BJ (cell line): ENCODE measurements at places on chromosomes 2 and 18.

DNA sequence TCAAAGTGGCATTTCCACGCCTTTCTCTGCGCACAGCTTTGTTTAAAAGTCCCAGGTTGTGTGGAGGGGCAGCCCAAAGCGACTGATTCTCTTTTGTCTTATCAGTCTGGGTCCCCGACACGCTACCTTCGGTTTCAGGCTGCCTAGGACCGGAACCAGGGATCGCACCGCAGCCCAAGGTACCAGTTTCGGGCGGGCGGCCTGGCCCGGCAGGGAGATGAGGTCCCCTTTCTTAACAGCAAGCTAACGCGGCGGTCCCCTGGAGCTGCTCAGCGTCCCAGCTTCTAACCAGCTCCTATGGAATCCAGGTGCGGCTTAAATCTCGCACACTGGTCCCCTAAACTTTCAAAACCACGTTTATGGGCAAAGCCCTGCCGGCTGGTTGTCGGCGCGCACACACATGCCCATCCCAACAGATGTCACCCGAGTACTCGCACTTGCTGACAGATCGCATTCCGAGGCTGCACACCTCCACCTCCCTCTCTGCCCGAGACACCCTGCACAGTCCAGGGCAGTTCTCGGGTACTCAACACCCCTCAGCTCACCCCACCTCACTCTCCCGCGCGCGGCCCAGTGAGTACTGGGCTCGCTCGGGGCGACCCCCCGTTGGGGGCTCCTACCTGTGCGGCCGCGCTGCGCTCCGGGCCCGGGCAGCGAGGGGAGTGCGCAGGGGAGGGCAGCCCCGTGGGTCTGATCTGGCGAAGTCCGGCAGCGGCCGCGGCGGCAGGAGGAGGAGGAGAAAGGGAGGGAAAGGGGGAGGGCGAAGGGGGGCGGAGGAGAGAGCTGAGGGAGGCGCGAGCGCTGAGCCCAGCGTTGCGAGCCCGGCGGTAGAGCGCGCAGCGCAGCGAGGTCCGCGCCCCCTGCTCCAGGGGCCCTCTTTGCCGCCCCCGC is at the start of gene EFEMP1:
TSS of gene EFEMP1 (minus strand) at position 692 of the 891 bp plus-strand sequence. CDS start 1,342 bp downstream, outside the sequence.
- no peak for DNase-seq

GRCh38 chr2:146213674-146214073 is 1631.2 kb upstream of the ACVR2A start:
- no peak for DNase-seq

DNA sequence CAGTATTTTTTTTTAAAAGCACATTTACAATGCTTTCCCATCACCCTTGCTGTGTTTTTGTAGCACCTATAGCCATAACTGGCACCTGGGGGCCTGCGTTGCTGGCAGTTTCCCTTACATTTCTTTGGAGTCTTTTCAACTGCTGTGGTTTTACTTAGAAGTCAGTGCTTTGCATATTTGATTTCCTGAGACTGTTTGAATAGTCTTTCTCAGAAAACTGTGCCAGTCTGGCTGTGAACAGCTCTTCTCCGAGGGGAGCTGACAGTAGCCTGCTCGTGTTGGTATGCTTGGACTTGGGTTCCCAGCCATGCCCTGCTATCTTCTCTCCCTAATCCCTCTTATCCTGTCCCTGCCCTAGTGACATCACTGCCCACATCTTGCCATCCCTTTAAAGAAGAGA is 81.5 kb downstream of the DPP4 start:
- DNase-seq = no peak

- DNase-seq = no peak
Observed at GRCh38 chr2:236165842-236166795, 2.1 kb downstream of the GBX2 start.

DNA sequence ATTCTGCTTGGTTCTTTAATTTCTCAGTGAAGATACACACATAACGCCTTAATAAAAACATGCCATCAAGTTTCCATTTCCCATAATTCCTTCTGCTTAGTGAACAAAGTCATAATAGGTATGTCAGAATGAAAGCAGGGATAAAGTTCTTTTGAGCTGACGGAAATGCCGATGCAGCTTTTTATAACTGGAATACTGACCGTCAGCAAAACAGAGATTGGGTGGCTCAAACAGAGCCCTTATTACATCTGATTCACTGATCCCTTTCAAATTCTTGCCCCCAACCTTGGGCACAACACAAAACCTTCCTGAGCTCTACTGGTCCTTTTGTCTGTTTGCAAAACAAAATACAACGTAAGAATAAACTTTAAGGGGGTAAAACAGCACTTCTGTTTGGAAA is 140.4 kb downstream of the CDH2 start:
- DNase-seq = no peak

GRCh38 chr2:112623913-112624777 is 21.6 kb upstream of the SLC20A1 start:
- peak; percentile 59 for DNase-seq

DNA sequence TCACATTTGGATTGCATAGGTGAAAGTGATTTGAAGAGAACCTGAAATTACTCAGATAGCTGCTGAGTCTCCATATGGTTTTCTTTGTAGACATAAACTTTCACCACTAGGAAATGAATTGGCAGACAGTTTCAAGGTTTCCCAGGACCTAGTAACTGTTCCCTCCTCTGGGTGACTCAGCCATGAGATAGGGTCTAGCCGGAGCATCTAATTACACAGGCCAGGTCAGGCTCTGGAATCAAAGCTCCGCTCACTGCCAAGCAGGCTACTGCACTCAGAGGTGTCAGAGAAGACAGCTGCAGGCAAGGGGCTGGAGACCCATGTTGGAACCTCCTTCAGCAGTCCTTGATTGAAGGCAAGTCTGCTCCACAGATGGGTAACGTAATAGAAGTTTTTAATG is 429.2 kb downstream of the TNS1 start:
- peak; percentile 10 for DNase-seq

DNA sequence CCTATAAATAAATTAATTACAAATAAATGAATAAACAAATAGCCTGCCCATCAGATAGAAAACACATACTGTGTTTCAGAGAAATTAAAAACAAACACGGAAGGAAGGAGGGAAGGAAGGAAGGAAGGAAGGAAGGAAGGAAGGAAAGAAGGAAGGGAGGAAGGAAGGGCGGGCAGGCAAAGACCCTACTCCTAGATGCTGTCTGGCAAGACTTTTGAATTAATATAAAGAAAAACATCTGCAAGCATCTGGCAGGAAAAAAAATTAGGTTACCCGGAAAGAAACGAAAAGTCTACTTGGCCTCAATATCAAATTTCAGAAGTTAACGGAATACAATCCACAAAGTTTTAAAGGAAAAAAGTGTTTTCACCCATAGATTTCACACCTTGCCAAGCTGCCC is 49.1 kb downstream of the LOXHD1 start:
- no peak for DNase-seq

GRCh38 chr2:207983641-207984042 is 41.7 kb downstream of the PLEKHM3 start:
- DNase-seq = no peak

DNA sequence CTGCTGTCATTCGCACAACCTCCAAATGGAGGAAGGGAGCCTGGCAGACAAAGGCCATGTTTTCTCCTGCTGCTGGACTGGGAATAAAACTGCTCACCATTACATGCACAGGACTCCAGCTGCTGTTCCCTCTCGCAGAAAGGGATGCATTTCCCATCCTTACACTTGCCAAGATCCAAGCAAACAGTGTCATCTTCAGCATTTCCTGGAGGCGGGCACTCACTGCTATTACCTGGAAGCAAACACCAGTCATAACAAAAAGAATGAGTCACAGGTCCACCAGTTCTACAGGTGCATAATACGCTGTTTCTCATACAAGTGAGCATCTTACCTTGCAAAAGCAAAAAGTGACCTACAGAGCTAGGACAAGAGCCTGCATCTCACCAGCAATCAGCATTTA is 22.7 kb downstream of the IAH1 start:
- no peak for DNase-seq

DNA sequence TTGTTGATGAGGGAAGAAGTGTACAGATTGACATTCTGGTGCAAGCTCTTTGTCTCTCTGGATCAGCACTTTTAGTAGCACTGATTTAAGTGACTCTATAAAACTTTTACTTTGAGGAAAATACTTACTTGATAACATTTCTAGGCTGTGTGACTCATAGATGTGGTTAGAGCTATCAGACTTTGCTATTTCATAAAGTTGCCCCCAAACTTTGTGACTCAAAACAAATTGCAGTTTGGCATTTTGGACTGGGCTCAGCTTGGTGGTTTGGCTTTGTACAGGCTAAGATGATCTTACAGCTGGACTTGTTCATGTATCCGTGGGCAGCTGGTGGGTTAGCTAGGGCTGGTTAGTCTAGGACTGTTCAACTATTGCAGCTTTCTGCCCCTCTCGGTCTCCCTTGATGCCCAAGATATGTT is 42.1 kb upstream of the GLS start:
- DNase-seq = no peak

DNA sequence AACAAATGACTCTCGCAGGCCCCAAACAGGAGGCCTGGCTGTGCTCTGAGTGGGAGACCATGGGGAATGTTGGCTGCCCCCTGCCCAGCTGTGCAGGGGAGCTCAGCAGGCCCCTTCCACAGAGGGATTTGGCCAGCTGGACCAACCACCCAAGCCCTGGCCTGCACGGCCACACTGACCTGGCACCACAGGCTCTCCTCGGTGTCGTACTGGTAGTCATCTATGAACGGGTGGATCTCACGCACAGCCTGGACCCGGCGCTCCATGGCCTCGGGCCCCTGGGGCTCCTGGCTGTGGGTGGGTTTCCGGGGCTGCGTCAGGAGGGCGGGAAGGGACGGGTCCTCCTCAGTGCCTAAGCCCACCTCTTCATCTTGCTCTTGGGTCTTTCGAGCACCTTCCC is 74.5 kb downstream of the POLR1A start:
- no peak for DNase-seq

- peak; percentile 26 for DNase-seq
Observed at GRCh38 chr2:95760806-95761525, 169.2 kb downstream of the TRIM43 start.

- no peak for DNase-seq
Observed at GRCh38 chr2:34025196-34025595, 426.1 kb upstream of the FAM98A start.

DNA sequence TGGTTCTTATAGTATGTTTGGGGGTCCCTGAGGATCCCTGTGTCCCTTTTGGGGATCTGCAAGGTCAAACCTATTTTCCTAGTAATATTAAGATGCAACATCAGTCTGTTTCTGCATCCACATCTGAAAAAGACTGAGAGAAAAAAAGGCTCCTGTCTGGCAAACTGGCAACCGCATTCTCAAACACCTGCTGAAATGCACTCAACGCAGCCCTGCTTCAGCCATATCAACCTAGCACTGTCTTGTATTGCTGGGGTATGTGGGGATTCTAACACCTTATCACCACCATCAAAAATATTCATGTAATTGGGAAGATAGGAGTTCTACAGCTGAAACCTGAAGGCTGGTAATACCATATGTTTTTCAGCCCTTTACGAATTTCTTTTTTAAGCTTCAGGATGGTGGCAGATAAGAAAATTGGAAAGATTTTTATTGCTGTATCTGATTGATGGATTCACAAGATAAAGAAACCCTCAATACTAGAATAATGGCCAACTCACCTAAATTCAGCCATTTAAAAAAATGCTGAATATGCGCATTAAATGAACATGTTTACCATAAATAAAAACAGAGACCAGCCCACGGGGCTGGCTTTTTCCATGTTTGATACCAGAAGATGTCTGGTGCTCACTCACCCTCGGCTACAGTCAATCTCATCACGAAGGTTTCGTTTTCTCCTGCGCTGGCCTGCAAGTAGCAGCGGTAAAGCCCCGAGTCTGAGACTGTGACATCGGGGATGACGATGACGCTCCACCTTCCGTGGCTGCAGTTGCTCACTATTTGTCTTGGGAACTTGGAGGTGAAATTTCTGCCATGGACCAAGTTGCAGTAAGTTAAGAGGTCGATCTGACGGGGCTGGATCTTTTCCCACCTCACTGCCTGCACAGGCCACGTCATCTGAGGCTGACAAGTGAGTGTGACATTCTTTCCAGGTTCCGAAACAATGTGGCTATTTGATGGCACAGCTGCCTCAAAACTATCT is 52.3 kb downstream of the CD226 start:
- DNase-seq = no peak

DNA sequence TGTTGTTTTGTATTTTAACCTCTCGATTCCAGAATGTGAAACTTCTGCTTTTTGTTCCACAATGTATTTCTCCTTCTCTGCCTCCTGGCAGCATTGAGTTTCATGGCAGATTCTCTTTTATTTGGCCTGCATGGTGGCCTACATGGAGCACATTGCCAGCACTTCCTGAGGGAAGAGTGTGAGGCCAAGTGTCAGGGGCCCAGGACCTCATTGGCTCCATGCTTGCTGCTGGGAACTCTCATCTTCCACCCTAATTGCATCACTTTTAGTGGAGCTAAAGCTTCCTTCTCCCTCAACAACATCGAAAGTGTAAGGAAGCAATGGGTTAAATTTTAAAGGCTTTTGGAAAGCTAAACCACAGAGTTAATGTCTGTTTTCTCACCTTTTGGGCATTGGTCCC is 9.5 kb downstream of the TRIB2 start:
- DNase-seq = no peak

GRCh38 chr2:192947352-192947751 is 752.6 kb upstream of the TMEFF2 start:
- DNase-seq = no peak

- DNase-seq = no peak
Observed at GRCh38 chr2:196287523-196287922, 116.1 kb upstream of the STK17B start.

GRCh38 chr18:64718808-64719207 is 569.9 kb upstream of the LINC00305 start:
- DNase-seq = no peak

- no peak for DNase-seq
Observed at GRCh38 chr18:49819823-49820671, 6.7 kb upstream of the ACAA2 start.

DNA sequence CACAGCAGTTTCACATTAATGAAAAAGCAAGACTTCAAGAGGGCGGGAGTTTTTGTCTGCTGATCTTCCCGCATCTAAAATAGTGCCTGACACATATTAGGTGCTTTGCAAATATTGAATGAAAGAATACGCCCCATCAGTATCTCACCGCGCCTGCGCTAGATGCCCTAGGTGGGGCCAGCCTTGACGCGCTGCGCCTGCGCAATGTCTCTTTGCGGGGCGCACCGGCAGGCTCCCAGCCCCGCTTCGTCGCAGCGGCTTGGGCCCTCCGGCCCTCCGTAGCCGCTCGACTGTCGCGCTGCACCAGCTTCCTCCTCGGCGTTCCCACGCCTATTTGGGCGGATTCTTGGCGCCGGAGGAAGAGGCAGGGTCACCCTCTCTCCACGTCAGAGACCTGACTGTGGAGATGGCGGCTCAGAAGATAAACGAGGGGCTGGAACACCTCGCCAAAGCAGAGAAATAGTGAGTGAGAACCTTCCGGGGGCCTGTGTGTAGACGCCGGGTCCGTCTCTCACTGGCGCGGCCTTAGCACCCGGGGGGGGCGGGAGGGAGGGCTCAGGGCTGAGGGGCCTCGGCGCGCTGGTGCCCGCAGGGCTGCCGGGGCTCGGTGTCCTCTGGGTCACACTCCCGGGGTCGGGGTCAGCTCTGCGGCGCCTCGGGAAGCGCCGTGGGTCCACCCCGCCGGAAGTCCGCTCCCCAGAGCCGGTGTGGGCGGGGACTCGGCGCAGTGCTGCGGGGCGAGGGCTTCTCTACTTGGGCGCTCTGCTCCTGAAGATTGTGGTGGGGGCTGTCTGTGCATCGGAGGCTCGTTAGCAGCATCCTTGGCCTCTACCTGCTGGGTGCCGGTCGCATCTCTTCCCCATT is at the start of gene NAPG:
TSS of gene NAPG (plus strand) at position 331 of the 864 bp plus-strand sequence. CDS start at position 407, 76 bp downstream.
- DNase-seq = peak; percentile 66

GRCh38 chr2:108570416-108570815 is 36.1 kb downstream of the LIMS1 start:
- DNase-seq = no peak
